Daoy (cell line): ENCODE measurements at places on chromosomes 12 and 14.

- DNase-seq: peak; percentile 61
These were observed 82.6 kb upstream of the TRAF3 start for GRCh38 chr14:102694530-102695166.

- peak; percentile 35 for DNase-seq
These were observed 9.8 kb upstream of the ARF6 start for GRCh38 chr14:49882826-49883694.

DNA sequence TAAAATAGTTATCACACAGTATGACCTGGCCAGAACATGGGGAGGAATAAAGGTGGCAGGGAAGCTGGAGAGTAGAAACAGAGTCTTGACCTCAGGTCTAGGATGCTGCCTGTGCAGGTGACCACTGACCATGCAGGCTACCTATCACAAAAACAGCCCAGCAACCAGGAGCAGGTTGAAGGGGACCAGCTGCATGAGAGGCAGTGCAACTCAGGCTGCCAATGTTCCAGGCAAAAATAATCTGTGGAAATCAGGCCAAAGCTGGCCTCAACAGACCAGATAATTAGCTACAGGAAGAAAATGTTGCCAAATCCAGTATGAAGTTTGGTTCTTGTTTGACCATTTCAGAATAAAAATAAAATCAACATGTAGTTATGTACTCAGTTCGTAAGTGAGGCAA is 72.6 kb downstream of the PDE6H start:
- no peak for DNase-seq

DNA sequence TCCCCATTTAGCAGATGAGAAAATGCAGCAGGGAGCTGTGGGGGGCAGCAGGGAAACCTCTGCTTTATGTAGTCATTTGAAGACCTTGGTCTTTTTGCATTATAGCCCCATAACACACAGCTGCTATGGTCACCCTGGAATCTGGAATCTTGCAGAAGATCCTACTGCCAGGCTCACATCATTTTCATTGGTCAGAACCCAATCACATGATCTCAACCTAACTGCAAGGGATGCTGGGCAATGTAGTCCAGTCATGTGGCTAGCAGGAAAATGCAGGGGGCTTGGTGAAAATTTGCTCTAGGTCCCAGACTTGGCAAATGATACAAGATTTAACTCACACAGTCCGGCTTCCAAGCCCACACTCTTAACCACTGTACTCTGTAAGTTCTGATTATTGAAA is 1028.7 kb downstream of the AACS start:
- DNase-seq: peak; percentile 15

DNA sequence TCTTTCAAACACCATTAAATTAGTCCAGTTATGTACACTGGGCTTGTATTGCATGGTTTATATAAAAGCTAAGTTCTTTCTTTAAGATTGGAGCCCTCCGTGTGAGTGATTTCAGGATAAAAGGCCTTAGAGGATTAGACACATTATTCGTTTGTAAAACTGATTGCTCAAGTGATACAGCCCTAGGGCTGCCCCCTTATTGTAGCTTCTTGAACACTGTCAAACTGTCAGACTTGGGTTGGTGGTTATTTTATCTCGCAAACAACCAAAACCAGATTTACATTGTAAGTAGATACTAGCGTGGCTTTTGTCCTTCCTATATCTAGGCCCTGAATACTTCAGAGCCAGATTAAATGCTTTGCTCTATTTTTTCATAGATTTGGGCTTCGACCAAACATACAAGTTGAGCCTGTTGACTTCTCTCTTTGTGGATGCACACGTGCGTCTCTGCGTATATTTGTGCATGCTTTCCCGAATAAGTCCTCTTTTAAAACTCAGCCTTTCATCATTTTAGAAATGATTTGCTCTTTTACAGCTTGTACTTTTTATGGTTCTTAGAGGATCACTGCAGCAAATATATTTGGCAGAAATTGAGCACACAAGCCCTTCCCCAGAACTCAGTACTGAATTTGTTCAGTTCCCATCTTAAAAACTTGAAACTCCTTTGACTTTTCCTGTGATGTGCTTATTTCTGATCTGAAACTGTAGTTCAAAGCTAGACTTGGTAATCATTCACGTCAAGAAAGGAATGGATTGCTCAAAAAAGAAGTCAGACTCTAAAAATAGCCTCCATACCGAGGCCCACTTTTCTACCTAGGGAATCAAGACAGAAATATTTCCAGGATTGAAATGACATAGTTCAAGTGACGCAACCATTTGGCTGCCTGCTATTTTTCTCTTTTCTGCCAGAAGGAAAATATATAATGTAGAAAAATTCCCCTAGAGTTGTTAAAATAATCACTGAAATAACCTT is 129.5 kb downstream of the ETV6 start:
- DNase-seq: no peak

DNA sequence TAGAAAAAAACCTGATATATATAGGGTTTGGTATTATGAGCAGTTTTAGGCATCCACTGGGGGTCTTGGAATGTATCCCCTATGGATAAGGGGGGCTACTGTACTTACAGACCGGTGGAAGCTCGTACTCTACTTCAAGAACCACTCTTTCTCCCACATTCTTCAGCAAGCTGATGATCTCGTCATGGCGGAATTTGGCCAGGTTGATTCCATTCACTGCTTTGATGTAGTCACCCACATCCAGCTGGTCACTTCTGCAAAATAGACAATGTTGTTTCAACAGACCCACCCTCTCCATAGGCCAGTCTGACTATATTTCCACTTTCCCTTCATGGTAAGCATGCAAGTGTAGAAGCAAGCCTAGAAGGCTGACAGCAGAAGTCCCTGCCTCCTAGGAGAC is 139.9 kb downstream of the GRIP1 start:
- DNase-seq: peak; percentile 43

- peak; percentile 38 for DNase-seq
These were observed 1.9 kb downstream of the NTN4 start for GRCh38 chr12:95788637-95789036.

GRCh38 chr12:11794751-11795150 is 145.3 kb downstream of the ETV6 start:
- DNase-seq: no peak

DNA sequence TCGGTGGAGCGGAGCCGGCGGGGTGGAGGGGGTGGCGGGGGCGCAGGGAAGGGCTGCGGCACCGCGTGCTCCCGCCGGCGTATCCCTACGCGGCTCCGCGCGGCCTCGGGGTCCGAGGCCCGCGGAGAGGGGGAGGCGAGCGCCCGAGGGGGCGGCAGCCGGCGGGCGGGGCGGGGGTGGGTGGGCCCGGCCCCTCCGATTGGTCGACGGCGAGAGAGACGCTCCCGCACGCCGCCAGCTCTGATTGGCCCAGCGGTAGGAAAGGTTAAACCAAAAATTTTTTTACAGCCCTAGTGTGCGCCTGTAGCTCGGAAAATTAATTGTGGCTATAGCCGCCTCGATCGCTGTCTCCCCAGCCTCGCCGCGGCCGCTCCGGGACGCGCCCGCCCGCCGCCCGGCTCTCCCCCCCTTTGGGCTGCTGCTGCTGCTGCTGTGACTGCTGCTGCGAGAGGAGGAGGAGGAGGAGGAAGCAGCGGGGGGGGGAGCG is at the start of gene FOXG1:
Gene FOXG1 (plus strand): TSS at position 319 of the 487 bp plus-strand sequence. CDS start 493 bp downstream, outside the sequence.
- peak; percentile 97 for DNase-seq

GRCh38 chr12:10664499-10664898 is 9.4 kb downstream of the STYK1 start:
- DNase-seq: no peak

DNA sequence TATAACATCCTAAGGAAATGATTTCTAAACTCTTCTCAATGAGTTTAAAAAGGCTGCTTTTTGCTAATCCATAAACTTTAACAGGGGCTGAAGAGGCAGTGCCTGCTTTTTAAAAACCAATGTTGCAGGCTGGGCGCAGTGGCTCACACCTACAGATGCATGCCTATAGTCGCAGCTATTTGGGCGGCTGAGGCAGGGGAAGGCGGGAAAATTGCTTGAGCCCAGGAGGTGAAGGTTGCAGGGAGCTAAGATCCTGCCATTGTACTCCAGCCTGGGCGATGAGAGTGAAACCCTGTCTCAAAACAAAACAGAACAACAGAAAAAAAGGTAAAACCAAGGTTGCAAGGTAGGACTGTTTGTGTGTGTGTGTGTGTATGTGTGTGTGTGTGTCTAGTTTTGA is 531.2 kb downstream of the DIO2 start:
- DNase-seq: no peak

- DNase-seq: no peak
These were observed 256.3 kb downstream of the NTF3 start for GRCh38 chr12:5688226-5688625.

- no peak for DNase-seq
These were observed 219.2 kb downstream of the MSRB3 start for GRCh38 chr12:65497660-65498059.

- no peak for DNase-seq
These were observed 38.1 kb upstream of the NT5DC3 start for GRCh38 chr12:103879048-103879692.

GRCh38 chr14:101849640-101850039 is 88.1 kb downstream of the PPP2R5C start:
- no peak for DNase-seq
